Mesangial cell (primary cell): ENCODE measurements at places on chromosomes 12 and 14. TPM values are rescaled to one million over a fixed set of nuclear protein-coding genes. Genes with fewer than 3 reads are reported as not detected.

USP44 gene
- total RNA-seq: 0.16 and 1.0 TPM in 2 replicates

PTPRB gene
- total RNA-seq: 2.8 and 4.2 TPM in 2 replicates

GLI1 gene
- 0.98 and 6.7 TPM in 2 replicates for total RNA-seq

DHRS2 gene
- 0.33 TPM in 1 of 2 replicates, not detected in the other for total RNA-seq

ADAM21 gene
- under 0.01 TPM in 1 of 2 replicates, not detected in the other for total RNA-seq

OASL gene
- 0.25 and 0.33 TPM in 2 replicates for total RNA-seq

GPD1 gene
- total RNA-seq: 0.25 and 0.33 TPM in 2 replicates

LRRIQ1 gene
- 0.33 and 0.51 TPM in 2 replicates for total RNA-seq

GPR135 gene
- 1.1 and 2.8 TPM in 2 replicates for total RNA-seq

KRT85 gene
- total RNA-seq: not detected in 2 replicates

HOXC9 gene
- total RNA-seq: 12.1 and 21.0 TPM in 2 replicates

BIN2 gene
- total RNA-seq: not detected in 2 replicates

RPGRIP1 gene
- not detected in 2 replicates for total RNA-seq

RPL41 gene
- total RNA-seq: 1,989 and 2,469 TPM in 2 replicates

PKP2 gene
- 7.7 and 18.0 TPM in 2 replicates for total RNA-seq

TBX3 gene
- total RNA-seq: 3.3 and 4.3 TPM in 2 replicates

IGF1 gene
- 1.0 TPM in 1 of 2 replicates, not detected in the other for total RNA-seq

NRL gene
- total RNA-seq: 3.4 and 3.5 TPM in 2 replicates

SPX gene
- total RNA-seq: 3.3 and 6.5 TPM in 2 replicates

MYF6 gene
- 0.13 and 0.81 TPM in 2 replicates for total RNA-seq

RNFT2 gene
- 6.2 and 7.5 TPM in 2 replicates for total RNA-seq

AMN gene
- 1.4 TPM in 1 of 2 replicates, not detected in the other for total RNA-seq

ADAMTS20 gene
- not detected in 2 replicates for total RNA-seq

SLC25A21 gene
- 2.1 and 3.4 TPM in 2 replicates for total RNA-seq

RAD9B gene
- 0.16 and 0.25 TPM in 2 replicates for total RNA-seq

KRT8 gene
- total RNA-seq: 785 and 1,054 TPM in 2 replicates

GLS2 gene
- total RNA-seq: 1.1 and 2.2 TPM in 2 replicates

ADCY6 gene
- total RNA-seq: 20.4 and 44.7 TPM in 2 replicates

DENND5B gene
- total RNA-seq: 13.9 and 16.7 TPM in 2 replicates

MYO1H gene
- not detected in 2 replicates for total RNA-seq

MFAP5 gene
- 0.89 and 1.5 TPM in 2 replicates for total RNA-seq

FAM90A1 gene
- total RNA-seq: 0.16 and 0.25 TPM in 2 replicates

ZCCHC8 gene
- total RNA-seq: 11.7 and 16.8 TPM in 2 replicates

ISM2 gene
- under 0.01 and 2.5 TPM in 2 replicates for total RNA-seq

PZP gene
- not detected in 2 replicates for total RNA-seq

CCDC177 gene
- not detected in 2 replicates for total RNA-seq

CLEC6A gene
- total RNA-seq: not detected in 2 replicates

PIANP gene
- total RNA-seq: 0.16 and 2.9 TPM in 2 replicates

MED6 gene
- total RNA-seq: 19.7 and 19.8 TPM in 2 replicates

PPP1R36 gene
- total RNA-seq: 0.25 and 0.33 TPM in 2 replicates

MANSC4 gene
- total RNA-seq: not detected in 2 replicates

LHX5 gene
- total RNA-seq: not detected in 2 replicates

B4GALNT3 gene
- 0.98 and 1.8 TPM in 2 replicates for total RNA-seq

NKX2-1 gene
- not detected in 2 replicates for total RNA-seq
